ENCODE measurements at places on chromosomes 1 and 21.
A peak's percentile ranks its signal among the peaks of the same experiment; 100 is the strongest.

GRCh38 chr1:206873603-206874188 is 8.3 kb downstream of the IL20 start:
- H3K27me3 ChIP-seq, result no peaks in the 10 kb centered on the region
- DNase-seq, result no peak
- H3K36me3 ChIP-seq, result no peaks in the 10 kb centered on the region
- no peaks in the 10 kb centered on the region for H3K4me1 ChIP-seq
- no peak overlapping the region for H3K27ac ChIP-seq

DNA sequence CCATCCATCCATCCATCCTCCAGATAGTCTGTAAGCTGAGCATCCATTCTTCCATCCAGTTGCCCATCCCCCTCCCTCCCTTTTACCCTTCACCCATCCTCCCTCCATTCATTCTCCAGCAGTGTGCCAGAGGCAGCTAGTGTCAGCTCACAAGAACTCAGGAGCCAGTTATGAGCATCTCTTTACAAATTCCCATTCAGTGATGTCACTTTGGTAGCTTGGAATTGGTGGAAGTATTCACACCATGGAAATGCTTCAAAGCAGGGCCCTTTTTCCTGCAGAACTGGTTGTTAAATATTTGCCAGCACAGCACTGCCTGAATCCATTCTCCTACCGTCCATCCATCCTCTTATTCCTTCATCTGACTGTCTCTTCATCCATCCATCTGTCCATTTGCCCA is 72.5 kb downstream of the ARHGEF10L start:
- H3K4me3 ChIP-seq, result no peak overlapping the region
- no peaks in the 10 kb centered on the region for H3K4me1 ChIP-seq
- no peaks in the 10 kb centered on the region for H3K27me3 ChIP-seq
- no peak for DNase-seq
- H3K36me3 ChIP-seq, result peaks cover 1% of the 10 kb centered on the region
- no peak overlapping the region for H3K27ac ChIP-seq

DNA sequence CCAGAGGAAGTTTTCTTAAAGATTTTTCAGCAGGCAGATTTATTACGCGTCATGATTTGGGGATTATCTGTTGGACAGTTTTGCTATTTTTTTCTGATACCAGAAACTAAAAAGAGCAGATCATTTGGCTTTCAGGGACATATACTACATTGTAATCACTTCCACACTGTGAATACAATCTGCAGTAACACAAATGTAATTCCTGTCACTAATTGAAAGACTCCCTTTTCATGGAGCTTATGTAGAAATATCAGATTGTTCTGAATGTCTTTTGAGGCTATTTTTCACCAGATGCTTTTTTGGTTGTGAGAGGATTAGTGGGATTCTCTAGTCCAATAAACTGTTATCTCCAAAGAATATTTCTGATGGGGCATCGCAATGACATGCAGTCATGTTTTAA is 464.2 kb downstream of the DISC1 start:
- no peak overlapping the region for H3K27ac ChIP-seq
- no peak overlapping the region for H3K4me3 ChIP-seq
- DNase-seq, result no peak
- no peaks in the 10 kb centered on the region for H3K36me3 ChIP-seq

DNA sequence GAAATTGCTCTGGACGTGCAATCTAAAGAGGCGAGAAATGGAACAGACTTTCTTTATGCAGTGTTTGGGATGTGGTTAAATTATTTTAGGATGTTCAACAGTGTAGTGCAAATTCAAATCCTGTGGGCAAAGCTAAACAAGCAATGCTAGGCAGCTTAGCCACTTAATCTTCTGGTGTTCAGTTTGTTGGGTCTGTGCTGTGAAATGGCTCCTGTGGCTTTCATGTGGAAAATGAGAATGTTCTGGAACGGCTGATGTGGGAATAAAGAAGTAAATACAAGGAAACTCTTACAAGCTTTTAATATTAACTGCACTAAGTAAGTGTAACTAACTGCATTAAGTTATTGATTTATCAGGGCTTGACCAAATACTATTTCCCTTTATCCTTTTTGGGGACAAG is 766.6 kb downstream of the ADGRL2 start:
- H3K4me1 ChIP-seq, result no peaks in the 10 kb centered on the region
- DNase-seq, result no peak
- no peaks in the 10 kb centered on the region for H3K27me3 ChIP-seq
- no peaks in the 10 kb centered on the region for H3K36me3 ChIP-seq
- H3K4me3 ChIP-seq, result no peak overlapping the region

DNA sequence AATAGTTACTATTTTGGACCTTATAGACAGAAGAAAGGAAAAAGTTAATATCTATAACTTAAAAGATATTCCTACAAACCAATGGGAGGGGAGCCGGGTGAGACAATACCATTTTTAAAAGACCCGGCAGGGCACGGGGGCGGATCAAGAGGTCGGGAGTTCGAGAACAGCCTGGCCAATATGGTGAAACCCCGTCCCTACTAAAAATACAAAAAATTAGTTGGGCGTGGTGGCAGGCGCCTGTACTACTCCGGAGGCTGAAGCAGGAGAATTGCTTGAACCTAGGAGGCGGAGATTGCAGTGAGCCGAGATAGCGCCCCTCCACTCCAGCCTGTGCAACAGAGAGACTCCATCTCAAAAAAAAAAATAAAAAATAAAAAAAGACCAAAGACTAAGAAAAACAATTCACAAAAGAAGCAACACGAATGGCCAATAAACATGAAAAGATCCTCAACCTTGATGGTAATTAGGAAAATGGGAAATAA is 1.2 kb upstream of the PSMB2 start:
- no peaks in the 10 kb centered on the region for H3K36me3 ChIP-seq
- H3K27me3 ChIP-seq, result no peaks in the 10 kb centered on the region
- H3K4me3 ChIP-seq, result peak overlapping the region; percentile 80
- peaks cover 2% of the 10 kb centered on the region for H3K4me1 ChIP-seq

- no peak for DNase-seq
- no peak overlapping the region for H3K27ac ChIP-seq
- H3K4me1 ChIP-seq, result no peaks in the 10 kb centered on the region
- no peaks in the 10 kb centered on the region for H3K27me3 ChIP-seq
Measured at GRCh38 chr1:221692643-221693042, 49.2 kb downstream of the DUSP10 start.

DNA sequence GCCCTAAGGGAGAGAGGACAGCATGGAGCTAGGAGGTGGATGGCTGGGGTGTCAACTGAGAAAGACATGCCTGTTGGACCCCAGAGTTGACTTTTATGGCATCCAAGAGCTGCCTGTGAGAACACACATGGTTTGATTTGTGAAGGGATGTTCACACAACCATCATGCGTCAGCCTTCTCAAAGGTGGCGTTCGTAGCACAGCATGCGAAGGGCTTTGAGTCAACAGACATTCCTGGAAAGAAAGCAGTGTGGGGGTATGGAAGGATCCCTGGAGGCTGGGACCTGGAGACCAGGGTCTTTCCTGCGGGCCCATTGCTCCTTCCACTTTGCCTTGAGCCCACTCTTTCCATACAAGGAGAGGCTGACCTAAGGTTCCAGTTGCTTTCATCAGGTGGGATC is 6.4 kb upstream of the WNT3A start:
- no peak overlapping the region for H3K27ac ChIP-seq
- H3K27me3 ChIP-seq, result no peaks in the 10 kb centered on the region
- no peaks in the 10 kb centered on the region for H3K36me3 ChIP-seq
- H3K4me3 ChIP-seq, result no peak overlapping the region
- H3K4me1 ChIP-seq, result no peaks in the 10 kb centered on the region
- DNase-seq, result no peak

DNA sequence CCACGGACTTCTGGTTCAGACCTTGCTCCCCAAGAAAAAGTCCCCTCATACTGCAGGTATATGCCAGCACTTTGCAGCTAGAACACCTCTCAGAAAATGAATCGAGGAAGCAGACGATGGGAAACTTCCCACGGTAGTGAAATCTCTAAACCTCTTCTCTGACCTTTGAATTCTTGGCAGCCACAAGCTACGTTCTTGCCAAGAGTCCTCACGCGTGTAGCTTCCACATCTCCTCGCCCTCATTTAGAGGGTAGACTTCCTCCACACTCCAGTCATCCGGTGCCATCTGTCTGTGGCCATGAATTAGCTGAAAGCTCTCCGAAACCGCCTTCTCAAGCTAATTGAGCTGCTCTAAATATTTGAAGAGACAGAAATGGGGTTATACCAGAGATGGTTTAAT is 127.8 kb downstream of the RGS7 start:
- no peak overlapping the region for H3K27ac ChIP-seq
- H3K4me3 ChIP-seq, result no peak overlapping the region
- H3K36me3 ChIP-seq, result no peaks in the 10 kb centered on the region
- DNase-seq, result no peak
- H3K27me3 ChIP-seq, result no peaks in the 10 kb centered on the region

GRCh38 chr1:31239653-31240241 is at the start of gene NKAIN1:
Gene NKAIN1 (minus strand): TSS chr1:31239887. CDS start chr1:31239547, 340 bp downstream.
- H3K36me3 ChIP-seq, result no peaks in the 10 kb centered on the region
- H3K4me3 ChIP-seq, result peak within 1 kb of the TSS; percentile 39
- DNase-seq, result no peak
- no peak within 1 kb of the TSS for H3K27ac ChIP-seq
- H3K27me3 ChIP-seq, result no peaks in the 10 kb centered on the region

- DNase-seq, result no peak
- H3K36me3 ChIP-seq, result no peaks in the 10 kb centered on the region
- no peaks in the 10 kb centered on the region for H3K4me1 ChIP-seq
- no peak overlapping the region for H3K4me3 ChIP-seq
Measured at GRCh38 chr1:201608635-201609395, 69.9 kb downstream of the NAV1 start.

- no peak overlapping the region for H3K27ac ChIP-seq
- no peak for DNase-seq
- no peak overlapping the region for H3K4me3 ChIP-seq
Measured at GRCh38 chr21:32285476-32285875, 6.6 kb upstream of the MIS18A start.

DNA sequence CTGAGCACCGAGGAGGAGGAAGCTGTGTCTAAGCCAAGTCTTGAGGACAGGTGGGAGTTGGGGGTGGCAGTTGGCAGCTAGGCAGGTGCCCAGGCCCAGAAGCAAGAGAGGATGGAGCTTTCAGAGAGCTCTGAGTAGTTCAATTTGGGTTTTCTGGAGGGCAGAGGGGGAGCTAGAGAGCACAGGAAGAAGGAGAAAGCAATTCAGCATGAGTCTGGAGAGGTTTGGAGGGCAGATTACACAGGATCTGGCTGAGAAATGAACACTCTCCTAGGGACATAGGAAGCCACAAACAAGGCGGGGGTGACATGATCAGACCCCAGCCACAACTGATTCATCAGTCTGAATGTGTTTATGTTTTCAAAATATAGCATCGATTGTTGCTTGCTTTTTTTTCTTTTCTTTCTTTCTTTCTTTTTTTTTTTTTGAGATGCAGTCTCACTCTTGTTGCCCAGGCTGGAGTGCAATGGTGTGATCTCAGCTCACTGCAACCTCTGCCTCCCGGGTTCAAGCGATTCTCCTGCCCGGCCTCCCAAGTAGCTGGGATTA is 23.8 kb downstream of the PTPRF start:
- DNase-seq, result peak; percentile 34
- no peaks in the 10 kb centered on the region for H3K27me3 ChIP-seq
- no peak overlapping the region for H3K27ac ChIP-seq
- H3K36me3 ChIP-seq, result peaks cover 6% of the 10 kb centered on the region

DNA sequence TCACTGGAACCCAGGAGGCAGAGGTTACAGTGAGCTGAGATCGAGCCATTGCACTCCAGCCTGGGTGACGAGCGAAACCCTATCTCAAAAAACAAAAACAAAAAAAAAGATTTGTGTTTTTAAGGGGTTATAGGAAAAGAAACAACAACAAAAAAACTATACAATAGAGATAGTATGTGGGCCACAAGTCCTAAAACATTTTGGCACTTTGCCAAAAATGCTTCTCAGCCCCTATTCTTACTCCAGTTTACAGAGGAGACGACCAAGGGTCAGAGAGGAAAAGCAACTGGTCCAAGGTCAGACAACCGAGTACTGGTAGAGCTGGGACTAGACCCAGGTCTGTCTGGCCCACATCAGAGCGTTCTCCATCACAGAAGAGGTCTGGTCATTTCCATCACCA is 3.0 kb downstream of the FBXO44 start:
- H3K4me3 ChIP-seq, result no peak overlapping the region
- no peaks in the 10 kb centered on the region for H3K27me3 ChIP-seq
- peaks cover 5% of the 10 kb centered on the region for H3K4me1 ChIP-seq
- DNase-seq, result no peak
- peaks cover 2% of the 10 kb centered on the region for H3K36me3 ChIP-seq

- no peaks in the 10 kb centered on the region for H3K4me1 ChIP-seq
- DNase-seq, result peak; percentile 91
- peak within 1 kb of the TSS; percentile 80 for H3K4me3 ChIP-seq
- H3K27ac ChIP-seq, result peak within 1 kb of the TSS; percentile 94
- no peaks in the 10 kb centered on the region for H3K27me3 ChIP-seq
Measured at GRCh38 chr1:53837924-53838653, at the start of gene NDC1. Gene NDC1 (minus strand): TSS chr1:53838296. CDS start chr1:53838261, 35 bp downstream.

DNA sequence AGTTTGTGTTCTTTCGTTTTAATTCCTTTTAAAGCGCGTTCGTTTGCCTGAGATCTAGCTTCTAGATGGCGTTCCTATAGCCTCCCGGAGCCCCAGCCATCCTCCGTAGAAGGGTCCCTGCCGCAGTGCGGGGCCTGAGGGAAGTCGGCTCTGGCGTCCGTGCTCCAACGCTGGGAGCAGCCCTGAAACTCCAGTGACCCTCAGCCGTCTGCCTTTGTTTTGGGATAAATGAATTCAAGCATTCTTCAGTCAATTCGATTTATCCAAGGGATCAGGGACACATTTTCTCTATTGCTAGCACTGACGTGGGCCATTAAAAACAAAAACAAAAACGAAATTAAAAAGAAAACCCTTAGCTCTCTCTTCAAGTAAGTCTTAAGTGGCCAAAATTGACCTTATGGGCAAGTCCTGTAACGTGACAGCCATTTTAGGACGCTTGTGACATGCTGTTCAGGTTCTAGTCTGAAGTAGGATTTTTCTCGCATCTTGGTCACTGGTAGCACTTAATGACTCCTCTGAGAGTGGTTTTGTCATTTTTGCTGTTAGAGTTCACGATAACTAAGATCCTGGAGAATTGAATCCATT is 742 bp upstream of the HSPA13 start:
- H3K4me3 ChIP-seq, result peak overlapping the region; percentile 59
- no peaks in the 10 kb centered on the region for H3K36me3 ChIP-seq
- H3K27me3 ChIP-seq, result no peaks in the 10 kb centered on the region
- no peak for DNase-seq
- peak overlapping the region; percentile 99 for H3K27ac ChIP-seq

DNA sequence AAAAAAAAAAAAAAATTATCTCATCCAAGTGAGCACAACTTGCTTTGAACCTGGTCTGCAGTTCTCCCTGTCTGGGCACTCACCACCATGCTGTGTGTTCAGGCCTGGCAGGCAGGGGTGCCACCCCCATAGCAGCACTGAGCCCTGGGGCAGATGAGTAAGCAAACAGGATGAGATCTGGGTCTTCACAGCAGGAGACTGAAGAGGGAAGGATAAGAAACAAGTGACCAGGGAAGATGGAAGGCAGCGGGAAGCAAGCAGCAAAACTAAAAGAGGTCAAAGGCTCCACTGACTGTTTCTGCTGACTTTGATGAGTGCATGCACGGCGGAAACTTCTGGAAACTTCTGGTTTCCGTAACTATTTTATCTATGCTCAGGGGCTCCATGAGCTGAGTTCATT is 133.5 kb upstream of the SOD1 start:
- no peaks in the 10 kb centered on the region for H3K27me3 ChIP-seq
- no peak for DNase-seq
- no peaks in the 10 kb centered on the region for H3K36me3 ChIP-seq
- H3K4me3 ChIP-seq, result no peak overlapping the region
- peaks cover 21% of the 10 kb centered on the region for H3K4me1 ChIP-seq

Measured in Caco-2 (cell line).